Tibial artery (tissue), 4 donors: ENCODE measurements at places on chromosomes 1 and 21.

- peak; percentile 46 for DNase-seq
Observed at GRCh38 chr1:109912873-109913272, 2.2 kb downstream of the CSF1 start.

- DNase-seq: no peak
Observed at GRCh38 chr1:47572731-47573430, 135.0 kb downstream of the FOXD2 start.

DNA sequence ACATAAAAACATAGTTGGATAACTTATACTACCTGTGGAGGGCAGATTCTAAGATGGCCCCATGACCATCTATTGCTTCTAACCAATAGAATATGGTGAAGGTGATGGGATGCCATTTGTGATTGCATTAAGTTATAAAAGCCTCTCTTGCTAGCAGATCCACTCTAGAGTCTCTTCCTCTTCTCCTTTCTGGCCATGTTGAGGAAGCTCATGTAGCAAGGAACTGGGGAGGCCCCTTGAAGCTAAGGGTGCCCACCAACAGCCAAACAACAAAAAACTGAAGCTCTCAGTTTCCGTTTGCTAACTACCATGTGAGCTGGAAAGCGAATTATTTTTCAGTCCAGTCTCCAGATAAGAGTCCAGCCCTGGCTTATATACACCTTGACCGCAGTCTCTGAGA, 16.0 kb upstream of the AGO1 start:
- no peak for DNase-seq

DNA sequence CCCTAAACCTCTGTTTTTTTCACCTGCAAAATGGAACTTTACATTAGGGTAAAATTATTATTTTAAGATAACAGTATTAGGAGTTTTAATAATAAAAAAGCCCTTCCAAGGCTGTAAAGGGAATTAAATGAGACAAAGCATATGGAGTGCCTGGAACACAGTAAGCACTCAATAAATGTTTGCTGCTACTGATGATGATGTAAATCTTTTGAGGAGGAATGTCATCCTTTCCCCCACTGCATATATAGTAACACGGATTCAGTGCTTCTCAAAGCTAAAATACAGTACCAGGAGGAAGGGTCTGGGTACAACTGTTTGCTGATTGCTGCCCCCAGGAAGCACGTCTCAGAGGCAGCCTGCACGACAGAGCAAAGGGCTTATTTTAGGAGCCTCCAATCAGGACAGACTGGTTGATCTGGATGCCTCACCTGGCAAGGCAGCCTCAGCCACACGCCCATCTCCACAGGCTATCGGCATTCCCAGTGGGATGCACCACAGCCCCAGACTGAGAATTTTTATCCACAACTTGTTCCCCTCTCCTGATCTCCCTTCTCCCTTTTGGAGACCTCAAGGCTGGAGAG, 64.4 kb downstream of the GADD45A start:
- no peak for DNase-seq

DNA sequence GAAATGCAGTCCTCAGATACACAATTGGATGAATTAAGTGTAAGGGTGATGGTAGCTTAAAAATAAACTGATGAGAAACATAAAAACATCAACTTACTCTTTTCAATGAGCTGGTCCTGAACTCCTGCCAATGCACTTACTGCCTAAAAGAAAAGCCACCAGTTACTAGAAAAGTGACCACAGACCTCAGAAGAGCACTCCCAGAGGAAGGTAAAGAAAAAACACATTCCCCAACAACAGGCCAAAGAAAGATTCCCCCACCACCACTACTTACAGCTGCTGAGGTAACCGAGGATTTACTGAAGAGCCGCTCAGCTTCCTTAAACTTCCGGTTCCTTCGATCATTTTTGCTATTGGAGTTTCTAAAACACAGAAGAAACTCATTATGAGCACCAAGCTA, 5.4 kb downstream of the MEAF6 start:
- no peak for DNase-seq

GRCh38 chr1:105373681-105374080, 1624.0 kb downstream of the AMY1C start:
- no peak for DNase-seq

DNA sequence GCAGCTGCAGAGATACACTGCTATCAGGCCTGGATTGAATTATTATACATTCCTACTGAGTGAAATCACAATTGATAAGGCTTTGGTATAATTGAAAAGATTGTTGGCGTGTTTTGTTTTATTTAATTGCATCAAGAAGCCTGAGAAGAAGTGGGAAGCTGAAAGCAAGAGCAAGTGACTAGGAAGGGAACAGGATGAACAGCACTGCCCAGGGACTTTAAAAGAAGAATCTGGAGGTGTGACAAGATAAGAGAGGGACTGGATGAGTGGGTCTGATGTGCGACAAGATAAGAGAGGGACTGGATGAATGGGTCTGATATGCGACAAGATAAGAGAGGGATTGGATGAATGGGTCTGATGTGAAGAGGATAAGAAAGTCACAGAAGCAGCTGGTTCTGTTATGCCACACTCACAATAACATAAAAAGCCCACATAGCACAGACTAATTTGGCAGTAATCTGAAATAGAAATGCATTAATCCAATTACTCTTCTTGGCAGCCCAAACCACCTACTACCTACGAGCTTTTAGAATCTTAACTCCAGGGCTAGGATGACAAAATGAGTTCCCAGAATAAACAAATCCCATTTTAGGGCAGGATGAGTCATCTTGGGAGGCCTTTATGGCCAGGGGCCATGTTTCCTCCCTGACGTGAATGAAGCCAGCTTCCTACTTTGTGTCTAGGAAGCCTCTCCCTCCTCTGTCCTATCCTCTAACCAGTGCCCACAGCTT, 129.7 kb downstream of the DUSP10 start:
- peak; percentile 63 for DNase-seq

DNA sequence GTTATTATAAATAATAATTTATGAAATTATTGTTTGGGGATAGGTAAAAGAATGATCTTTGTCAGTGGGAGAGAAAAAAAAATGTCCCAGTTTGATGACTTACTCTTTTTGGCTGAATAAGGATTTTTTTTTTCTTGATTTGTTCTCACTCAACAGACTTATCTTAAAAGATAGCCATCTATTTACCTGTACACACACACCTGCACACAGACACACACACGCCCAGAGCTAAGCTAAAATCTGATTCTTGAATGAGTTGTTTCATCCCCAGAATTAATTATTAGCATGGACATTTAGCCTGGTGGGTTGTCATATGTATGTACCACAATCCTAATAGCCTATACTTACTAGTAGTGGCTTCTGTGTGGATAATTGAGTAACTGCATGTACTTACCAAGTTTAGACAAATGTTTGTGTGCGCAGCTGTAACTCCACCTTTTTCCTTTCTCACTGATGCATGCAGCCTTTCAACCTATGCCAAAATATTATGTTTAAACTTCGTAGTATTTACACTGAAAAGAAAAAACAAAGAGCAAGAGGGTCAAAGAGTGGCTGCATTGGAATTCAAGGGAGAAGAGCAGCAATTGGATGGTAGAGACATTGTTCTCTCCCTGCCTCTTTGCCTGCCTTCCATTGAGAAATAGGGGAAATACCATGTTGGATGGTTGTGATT, 174.3 kb downstream of the ADGRL2 start:
- DNase-seq: no peak

DNA sequence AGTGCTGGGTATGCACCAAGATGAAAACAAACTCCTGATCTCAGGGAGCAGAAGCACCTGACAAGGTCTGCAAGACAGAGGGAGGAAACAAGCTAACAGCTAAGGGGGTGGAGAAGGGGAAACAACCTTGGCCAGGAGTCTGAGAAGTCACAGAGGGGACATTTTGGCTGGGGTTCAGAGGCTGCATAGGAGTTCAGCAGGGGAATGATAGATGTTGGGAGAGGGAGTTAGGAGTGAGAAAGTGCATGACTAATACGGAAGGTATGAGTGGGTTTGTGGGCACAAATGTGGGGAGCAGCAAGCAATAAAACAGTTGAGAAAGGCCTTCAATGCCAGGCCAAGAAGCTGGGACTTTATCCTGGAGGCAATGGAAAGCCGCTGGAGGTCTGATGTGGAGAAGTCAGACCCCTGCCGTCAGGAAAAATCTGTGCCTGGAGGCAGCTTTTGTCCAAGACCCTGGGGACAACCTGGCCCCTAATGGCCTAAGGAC, 16.4 kb downstream of the EPHA2 start:
- no peak for DNase-seq

DNA sequence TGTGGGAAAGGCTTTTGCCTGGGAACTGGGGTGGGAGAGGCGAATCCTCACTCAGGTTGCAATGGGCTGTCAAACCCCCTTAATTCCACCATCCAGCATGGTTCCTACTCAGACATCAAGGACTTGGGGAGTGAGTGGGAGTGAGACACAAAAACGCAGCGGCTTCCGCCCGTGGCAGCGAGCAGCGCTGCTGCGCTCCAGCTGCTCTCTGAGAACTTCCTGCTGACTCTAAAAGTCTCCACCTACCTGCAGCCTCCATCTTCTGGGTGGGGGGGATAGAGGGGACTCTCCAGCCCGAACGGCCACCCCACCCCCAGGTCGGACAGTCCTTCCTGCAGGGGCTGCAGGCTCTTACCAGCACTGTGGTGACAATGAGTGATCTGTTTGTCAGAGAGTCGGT, 184.4 kb downstream of the GRIK3 start:
- no peak for DNase-seq

- DNase-seq: no peak
Observed at GRCh38 chr21:34886240-34887104, 162.6 kb downstream of the RUNX1 start.

DNA sequence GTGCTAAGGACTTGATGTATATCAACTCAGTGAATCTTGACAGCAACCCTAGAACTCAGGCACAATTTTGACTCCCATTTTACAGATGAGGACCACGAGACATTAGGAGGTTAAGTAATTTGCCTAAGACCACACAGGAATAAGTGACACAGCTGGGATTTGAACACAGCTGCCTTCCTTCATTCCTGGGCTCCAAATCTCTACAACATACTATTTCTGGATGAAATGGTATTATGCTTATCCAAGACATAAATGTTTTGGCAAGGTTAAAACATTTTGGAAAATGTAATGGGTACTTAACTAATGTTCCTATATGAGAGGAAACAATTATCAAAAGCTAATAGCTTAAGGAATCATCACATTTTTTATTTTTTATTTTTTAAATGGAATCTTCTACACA, 4.8 kb downstream of the CLDN8 start:
- no peak for DNase-seq

- DNase-seq: peak; percentile 27
Observed at GRCh38 chr1:158067662-158068061, 74.2 kb downstream of the KIRREL1 start.

DNA sequence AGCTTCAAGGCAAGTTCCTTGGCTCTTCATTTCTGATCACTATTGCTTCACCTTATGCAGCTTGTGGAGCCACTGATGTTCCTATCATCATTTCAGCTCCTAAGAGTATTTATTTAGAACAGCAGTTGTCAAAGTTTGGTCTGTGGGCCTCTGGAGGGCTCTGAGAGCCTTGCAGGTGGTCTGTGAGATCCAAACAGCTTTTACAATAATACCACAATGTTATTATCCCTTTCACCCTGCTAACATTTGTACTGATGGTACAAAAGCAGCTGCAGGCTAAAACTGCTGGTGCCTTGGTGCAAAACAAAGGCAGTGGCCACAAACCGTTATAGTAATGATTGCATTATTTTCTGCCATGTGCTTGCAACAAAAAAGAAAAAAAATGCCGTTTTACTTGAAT, 33.8 kb downstream of the PATJ start:
- DNase-seq: no peak

DNA sequence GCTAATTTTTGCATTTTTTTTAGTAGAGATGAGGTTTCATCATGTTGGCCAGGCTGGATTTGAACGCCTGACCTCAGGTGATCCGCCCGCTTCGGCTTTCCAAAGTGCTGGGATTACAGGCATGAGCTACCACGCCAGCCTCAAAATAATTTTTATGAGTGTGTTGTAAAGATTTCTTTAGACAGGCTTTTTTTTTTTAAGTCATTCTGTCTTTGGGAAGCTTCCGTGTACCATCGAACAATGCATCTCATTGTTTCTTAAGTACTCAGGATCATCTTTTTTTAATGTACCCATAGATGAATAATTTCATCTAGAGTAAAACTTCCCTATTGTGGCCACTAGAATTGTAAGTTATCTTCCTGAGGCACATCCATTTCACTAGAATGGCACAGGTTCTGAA, 19.6 kb upstream of the SDC3 start:
- no peak for DNase-seq

GRCh38 chr1:54475946-54476516, 69.8 kb upstream of the SSBP3 start:
- DNase-seq: no peak

DNA sequence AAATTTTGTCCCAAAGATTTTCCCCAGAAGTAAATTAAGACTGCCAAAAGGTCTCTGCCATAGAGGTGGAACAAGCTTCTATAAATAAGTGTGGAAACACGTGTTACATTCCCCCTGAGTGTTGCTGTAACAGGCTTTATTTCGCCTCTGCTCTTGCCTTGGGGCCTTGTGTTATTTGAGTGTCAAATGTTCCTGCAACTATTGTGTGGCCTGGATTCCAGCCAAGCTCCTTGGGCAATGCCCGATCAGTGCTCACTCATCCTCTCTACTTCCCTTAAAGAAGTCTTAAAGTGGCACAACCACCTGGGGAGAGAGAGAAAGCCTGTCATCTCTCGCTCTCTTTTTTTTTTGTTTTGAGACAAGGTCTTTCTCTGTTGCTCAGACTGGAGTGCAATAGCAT, 156.7 kb downstream of the NR5A2 start:
- peak; percentile 75 for DNase-seq

- no peak for DNase-seq
Observed at GRCh38 chr1:195462646-195463045, 1145.6 kb downstream of the KCNT2 start.

DNA sequence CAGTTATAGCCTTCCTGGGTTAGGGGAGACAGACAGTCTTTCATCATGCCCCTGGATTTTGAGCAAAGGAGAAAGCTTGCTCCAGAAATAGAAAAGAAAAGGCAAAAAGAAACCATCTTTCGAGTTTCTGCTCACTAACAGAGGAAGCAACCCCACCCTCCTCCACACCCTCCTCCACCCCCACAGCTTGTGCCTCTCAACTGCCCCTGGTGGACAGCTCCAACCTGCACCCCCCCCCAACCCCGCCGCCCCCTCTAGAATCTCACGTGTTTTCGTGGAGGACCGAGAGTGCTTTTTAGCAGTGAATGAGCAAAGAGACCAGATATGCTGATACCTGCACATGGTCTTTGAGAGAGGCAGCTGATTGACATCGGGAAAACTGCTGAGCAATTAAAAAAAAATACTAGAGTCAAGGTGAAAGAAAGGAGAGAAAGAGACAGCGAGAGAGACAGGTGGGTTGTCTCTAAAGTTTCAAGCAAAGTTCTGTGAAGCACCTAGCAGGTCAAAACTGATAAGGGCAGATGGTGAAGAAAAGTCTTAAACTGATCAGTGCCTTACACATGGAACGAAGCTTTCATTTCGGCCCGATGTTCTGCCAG, 358.3 kb downstream of the KIF26B start:
- no peak for DNase-seq

DNA sequence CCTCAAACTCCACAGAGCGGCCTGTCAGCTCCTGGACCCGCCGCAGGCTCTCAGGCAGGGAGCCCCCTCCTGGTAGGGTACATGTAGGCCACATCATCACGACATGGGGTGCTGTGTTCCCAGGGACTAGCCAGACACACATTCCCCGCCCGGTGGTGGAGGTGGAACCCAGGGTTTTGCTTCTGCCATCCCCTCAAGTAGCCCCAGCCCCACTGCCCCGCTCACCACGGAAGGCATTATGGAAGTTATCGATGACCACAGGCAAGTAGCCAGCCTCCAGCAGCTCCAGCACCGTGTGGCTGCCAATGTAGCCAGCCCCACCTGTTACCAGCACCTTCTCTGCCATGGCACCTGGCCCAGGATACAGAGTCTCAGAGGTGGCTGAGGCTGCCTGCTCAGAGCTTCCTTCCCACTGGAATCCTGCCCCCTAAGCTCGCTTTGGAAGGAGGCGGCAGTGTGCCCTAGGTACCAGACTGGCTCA, 1.9 kb downstream of the GALE start:
- no peak for DNase-seq
